ENCODE measurements at places on chromosomes 5 and 9.

DNA sequence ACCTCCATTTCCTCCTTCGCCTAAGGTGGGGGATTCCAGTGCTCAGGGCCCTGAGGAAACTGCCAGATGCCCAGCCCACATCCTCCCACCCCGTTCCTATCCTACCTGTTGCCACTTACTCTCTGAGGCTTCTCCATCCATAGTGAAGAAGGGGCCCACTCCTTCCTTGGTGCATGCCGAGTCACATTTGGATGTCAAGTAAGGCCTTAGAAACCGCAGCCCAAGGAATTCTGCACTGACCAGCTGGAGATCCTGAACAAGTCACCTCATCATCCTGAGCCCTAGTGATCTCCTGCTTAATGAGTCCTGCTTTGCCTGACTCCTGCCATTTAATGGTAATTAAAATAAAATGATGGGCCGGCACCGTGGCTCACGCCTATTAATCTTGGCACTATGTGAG lies 6.7 kb upstream of the TNIP1 start:
- no peak for DNase-seq

DNA sequence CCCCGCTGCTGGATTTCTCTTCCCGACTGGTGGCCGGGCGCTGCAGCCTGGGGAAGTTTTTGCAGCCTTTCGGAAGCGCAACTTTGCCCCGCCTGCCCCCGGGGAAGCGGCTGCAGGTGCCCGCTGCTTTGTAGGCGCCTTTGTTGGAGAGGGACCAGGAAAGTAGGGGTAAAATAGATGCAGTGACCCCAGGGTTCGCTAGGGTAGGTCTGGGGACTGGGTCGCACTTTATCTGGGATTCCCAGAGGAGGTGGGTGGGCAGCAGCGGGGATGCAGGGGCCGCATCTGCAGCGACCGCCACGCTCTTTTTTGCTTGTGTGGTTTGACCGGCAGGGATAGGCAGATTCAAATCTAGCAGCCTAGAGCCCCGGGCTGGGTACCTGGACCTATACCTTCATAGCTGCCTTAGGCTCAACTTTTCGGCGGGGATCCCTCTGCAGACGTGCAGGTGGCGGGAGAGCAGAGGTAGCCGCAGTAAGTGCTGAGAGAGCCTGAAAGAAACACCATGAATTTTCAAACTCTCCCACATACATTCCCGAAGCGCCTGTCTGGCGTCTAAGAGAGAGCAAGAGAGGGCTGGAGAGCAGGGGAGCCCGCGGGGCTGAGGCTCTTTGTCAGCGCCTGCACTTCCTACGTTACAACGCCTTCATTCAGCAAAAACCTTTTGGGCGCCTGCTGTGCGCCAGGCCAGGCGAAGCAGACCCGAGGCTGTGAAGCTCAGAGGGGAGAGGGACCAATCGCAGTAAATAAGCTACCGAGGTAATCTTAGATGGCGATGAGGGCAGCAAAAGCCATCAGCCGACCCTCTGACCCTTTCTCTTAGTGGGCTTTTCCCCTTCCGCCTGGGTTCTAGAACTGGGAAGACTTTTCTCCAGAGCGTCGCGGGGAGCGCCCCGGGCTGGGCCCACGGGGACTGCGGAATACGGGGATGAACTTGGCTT lies 642 bp downstream of the SV2C start:
- no peak for DNase-seq

DNA sequence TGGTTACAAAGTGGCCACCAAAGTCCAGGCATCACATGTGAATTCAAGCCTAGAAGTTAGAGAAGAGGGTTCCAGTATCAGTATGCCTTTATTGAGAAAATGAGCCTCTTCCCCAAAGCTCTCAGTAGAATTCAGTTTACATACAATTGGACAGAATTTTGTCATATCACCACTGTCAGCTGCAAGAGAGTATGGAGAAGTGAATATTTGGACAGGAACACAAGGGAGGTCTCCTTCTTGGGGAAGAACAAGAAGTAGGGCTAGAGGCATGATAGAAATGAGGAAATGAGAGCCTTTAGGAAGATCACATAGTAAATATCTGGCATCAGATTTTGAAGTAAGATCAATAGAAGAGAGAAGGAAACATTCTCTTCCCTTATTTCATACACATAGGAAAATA lies 27.8 kb upstream of the VLDLR start:
- DNase-seq: no peak

DNA sequence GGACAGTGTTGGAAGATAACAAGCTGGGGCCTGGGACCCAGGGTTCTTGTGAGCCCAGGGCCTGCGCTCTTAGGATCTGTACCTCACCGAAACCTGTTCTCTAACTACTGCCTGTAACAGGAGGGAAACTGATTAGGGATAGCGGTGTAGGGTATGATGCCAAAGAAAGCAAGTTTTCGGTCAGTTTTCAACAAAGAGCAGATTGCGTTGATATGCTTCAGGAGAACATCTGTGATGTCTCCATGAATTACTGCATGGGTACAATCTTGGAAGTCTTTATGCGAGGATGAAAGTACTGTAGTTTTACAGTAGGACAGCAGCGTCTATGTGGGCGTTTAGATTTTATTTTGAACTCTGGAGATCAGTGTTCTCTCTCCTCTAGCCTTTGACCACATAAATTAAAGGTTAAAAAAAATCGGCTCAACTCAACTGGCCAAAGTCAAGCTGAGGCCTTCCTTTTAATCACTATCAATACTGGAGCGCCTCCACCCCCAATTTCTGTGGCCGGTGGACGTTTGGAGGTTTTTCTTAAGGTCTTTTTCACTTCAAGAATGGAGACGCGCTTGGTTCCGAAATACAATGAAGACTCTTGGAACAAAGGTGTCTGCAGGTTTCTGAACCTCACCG lies 3.0 kb downstream of the NFIL3 start:
- no peak for DNase-seq

DNA sequence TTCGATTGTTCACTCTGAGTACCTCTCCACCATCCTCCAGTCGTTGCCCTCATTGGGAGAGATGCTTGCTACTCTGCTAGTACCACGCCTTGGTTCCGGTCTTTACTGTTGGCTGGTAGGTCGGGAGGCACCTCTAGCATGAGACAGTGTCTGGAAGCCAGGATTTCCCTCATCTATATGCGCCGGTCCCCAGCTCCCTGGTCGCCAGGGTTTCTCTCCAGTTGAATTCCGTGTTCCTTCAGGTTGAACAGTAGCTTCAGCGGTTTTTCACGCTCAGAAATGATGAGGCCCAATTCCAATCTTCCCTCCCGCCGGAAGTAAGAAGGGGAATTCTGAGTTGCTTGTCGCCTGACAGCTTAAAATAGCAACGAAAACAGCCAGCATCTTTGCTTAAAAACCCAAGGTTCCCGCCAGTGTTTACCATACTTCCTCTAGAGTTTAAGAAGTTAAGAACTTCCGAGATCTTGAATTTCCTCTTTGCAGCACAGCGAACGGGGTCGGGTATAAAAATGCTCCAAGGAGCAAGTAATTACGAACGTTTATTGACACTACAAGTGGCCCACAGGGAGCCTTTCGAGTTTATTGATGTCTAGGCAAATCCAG lies 1.3 kb upstream of the ST8SIA4 start:
- DNase-seq: peak; percentile 28

DNA sequence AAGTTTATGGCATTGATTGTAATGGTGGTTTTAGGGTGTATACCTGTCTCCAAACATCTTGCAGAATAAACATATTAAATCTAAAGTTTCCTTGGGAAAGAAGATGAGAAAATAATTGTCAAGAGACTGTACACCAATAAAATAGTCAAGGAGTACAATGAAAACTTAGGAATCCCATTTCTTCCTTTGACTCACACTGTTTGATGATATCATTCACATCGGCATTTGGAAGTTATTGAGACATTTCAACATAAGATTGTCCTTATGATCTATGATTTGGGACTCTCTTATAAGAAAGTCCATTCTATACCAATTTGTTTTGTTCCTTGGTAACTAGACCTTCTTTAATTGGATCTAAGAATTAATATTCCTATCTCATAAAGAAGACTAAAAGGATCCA lies 482.7 kb downstream of the RAB3C start:
- DNase-seq: no peak

GRCh38 chr9:126743041-126743440 lies 61.8 kb upstream of the ZBTB43 start:
- no peak for DNase-seq

DNA sequence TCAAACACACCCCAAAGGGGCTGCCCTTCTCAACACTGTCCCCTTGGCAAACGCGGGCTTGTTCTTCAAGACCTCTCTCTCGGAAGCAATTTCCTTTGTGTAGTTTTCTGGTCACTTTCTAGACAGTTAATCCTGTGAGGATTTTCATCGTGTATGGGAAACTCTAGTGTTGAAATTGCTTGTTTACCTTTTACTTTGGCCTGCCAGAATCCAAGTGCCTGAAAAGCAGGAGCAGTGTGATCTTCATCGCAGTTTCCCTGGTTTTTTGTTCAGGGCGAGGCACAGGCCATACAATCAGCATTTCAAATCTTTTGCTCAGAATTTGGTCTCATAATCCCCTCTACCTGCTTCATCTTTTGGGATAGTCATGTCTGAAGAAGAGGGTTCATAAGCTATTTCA lies 115.7 kb upstream of the C9orf72 start:
- no peak for DNase-seq

GRCh38 chr5:169302491-169303118 lies 1.7 kb upstream of the SLIT3 start:
- DNase-seq: peak; percentile 17

- DNase-seq: no peak
Measured at GRCh38 chr5:147169901-147170300, 64.9 kb upstream of the STK32A start.

- DNase-seq: no peak
Measured at GRCh38 chr9:133090752-133091385, 29.1 kb downstream of the CEL start.

DNA sequence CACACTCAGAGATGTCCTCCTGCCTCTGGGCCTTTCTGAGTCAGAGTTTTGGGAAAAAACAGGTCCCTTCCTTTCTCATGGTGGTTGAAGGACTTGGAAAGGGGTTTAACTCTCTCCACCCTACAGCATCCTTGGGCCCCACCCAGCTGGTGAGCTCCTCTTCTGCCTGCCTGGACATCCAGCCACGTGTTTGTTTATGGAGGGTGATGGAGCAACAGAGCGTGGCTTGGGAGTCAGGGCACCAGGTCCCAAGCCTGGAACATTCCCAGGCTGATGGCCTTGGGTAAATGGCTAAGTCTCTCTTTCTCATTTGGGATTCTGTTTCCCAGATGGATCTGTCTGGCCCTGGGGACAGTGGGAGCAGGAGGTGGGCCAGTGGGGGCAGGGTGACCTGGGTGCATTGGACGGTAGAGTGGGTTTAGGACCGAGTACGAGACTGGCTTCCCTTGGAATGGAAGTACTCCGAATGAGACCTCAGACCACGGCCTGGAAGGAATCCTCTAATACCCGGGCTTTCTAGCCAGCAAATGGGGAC lies 141.1 kb upstream of the IRX2 start:
- DNase-seq: no peak

DNA sequence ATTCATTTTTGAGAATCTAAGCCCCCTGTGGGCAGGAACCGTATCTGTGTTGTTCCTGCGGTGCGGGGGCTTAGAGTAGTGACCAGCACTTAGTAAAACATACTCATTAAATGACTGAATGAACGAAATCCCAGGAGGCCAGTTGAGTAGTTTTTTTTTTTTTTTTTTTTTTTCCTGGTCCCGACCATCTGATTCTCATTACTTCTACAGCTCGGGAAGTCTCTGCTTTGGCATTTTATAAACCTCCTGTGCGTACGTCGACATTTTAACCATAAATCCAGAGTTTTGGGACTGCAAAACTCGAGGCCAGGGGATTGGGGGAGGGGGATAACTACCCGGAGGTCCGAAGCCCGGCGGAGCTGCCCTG lies 31.5 kb upstream of the SPRY4 start:
- no peak for DNase-seq

GRCh38 chr9:74755355-74755754 lies 132.4 kb downstream of the TRPM6 start:
- DNase-seq: no peak

DNA sequence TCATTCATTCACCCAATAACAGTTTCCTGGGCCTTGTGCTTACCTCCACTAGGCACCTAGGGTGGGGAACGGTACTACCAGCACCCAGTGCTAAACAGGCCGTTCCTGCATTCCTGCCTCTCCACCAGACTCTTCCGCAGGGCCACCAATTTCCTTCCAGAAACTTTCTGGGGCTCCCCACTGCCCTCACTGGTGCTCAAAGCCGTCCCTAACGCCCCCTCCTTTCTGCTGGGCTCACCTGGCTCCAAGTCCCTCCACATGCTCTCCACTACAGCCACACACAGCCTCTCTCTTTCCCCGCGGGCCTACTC lies 1.4 kb downstream of the PHF19 start:
- DNase-seq: no peak

Data from memory B cell (primary cell).